ENCODE measurements at places on chromosomes 2 and 18.

DNA sequence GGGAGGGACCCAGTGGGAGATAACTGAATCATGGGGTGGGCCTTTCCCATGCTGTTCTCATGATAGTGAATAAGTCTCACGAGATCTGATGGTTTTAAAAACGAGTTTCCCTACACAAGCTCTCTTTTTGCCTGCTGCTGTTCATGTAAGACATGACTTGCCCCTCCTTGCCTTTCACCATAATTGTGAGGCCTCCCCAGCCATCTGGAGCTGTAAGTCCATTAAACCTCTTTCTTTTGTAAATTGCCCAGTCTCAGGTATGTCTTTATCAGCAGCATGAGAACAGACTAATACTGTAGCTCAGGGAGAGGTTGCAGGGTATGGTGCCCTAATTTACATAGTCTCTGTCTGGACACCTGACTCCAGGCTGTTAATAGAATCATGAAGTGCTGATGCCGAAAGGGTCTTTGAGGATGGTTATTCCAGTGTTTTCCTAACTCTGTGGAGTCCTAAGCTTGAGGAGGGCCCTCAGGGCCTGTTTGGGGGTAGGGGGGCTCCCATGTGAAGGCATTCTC is 343.2 kb downstream of the ALK start:
- DNase-seq, result no peak
- H3K4me1 ChIP-seq, result no peaks in the 10 kb centered on the region
- no peaks in the 10 kb centered on the region for H3K36me3 ChIP-seq

DNA sequence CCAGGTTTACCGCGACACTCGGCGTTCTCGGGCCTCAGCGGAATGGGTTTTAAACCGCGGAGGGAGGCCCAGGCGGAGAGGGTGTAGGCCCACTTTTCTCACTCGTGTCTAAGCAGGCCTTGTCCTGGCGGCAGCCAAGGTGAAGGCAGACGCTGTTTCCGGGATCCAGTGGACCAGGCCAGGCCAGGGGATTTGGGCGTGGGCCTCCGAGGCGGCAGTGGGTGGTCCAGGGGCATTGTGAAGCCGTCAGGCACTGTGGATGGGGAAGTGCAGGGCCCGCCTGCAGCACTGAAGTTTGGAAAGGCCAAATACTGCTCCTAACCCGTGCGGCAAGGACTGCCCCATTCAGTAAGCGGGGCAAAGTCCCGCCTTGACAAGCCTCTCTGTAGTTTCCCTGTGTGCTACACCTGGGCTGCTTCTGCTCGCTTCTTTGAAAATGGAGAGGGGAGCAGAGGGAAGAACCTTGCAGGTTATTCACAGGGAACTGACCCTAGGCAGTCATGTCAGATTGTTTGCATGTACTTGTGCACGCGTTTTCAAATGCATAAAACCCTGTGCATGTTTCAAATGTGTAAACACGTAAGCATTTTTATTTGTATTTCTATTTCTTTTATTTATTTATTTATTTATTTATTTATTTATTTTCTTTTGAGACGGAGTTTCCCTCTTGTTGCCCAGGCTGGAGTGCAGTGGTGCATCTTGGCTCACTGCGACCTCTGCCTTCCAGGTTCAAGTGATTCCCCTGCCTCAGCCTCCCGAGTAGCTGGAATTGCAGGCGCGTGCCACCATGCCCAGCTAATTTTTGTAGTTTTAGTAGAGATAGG is 7.5 kb upstream of the DLX2 start:
- peaks cover 10% of the 10 kb centered on the region for H3K4me1 ChIP-seq
- no peak for DNase-seq
- H3K27ac ChIP-seq, result no peak overlapping the region
- peaks cover 49% of the 10 kb centered on the region for H3K27me3 ChIP-seq

GRCh38 chr18:38459131-38459994 is 893.8 kb upstream of the CELF4 start:
- no peak for DNase-seq
- no peaks in the 10 kb centered on the region for H3K36me3 ChIP-seq
- H3K4me1 ChIP-seq, result no peaks in the 10 kb centered on the region
- no peak overlapping the region for H3K27ac ChIP-seq

DNA sequence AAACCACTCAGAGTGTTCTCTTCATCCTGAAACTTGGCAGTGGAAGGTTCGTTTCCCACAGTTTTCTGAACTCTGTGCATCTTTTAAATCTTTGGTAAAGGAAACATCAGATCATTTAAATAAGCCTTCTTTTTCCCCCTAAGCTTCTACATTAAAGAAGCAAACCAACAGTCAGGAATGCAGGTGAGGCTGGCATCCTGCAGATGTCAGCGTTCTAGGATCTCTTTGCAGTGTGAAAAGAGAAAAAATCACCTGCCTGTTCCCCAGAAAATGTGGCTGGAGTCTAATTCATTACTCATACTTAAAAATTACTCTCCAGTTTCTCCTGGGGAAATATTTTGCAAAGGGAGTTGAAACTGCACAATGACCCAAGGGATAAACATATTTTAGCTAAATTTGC is 64.5 kb upstream of the ZCCHC2 start:
- no peaks in the 10 kb centered on the region for H3K36me3 ChIP-seq
- H3K4me1 ChIP-seq, result 0 out of 2 replicates have a peak, but pooled peaks cover 1% of the 10 kb centered on the region
- no peak for DNase-seq
- no peak overlapping the region for H3K4me3 ChIP-seq
- no peaks in the 10 kb centered on the region for H3K27me3 ChIP-seq

DNA sequence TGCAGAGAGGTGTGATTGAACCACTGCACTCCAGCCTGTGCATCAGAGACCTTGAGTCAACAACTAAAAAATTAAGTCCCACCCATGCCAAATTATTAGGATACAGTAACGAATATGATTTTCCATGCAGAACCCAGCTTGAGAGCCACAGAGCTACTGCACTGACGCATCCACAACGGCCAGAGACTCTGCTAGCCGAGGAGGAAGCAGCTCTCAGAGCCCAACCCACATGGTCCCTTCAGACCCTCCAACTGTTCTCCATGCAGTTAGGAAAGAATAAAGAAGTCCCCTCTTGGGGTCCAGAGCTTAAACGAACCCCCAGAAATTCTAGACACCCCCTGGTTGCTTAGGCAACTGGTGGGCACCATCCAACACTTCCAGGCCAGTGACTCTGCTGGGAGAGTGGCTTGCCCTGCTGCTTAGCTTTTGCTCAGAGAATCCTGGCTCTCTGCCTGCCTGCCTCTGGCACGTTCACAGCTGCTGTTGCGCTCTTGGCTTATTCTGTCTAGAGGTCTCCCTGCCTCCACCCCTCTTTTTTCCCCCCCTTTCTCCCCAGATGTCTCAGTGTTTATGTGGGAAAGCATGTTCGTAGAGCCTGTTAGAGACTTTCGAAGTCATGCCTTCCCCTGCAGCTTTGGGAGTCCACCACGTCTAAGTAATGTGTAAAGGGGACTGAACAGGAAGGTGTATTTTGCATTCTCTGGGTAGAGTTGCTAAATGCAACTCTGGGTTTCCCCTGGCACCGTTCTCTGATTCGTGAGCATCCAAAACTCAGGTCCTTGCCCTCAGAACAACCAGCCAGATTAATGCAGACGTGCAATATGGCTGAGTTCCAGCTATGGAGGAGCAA is 26.0 kb upstream of the SP3 start:
- H3K4me3 ChIP-seq, result no peak overlapping the region
- H3K4me1 ChIP-seq, result no peaks in the 10 kb centered on the region
- DNase-seq, result no peak
- no peak overlapping the region for H3K27ac ChIP-seq
- no peaks in the 10 kb centered on the region for H3K27me3 ChIP-seq
- no peaks in the 10 kb centered on the region for H3K36me3 ChIP-seq

DNA sequence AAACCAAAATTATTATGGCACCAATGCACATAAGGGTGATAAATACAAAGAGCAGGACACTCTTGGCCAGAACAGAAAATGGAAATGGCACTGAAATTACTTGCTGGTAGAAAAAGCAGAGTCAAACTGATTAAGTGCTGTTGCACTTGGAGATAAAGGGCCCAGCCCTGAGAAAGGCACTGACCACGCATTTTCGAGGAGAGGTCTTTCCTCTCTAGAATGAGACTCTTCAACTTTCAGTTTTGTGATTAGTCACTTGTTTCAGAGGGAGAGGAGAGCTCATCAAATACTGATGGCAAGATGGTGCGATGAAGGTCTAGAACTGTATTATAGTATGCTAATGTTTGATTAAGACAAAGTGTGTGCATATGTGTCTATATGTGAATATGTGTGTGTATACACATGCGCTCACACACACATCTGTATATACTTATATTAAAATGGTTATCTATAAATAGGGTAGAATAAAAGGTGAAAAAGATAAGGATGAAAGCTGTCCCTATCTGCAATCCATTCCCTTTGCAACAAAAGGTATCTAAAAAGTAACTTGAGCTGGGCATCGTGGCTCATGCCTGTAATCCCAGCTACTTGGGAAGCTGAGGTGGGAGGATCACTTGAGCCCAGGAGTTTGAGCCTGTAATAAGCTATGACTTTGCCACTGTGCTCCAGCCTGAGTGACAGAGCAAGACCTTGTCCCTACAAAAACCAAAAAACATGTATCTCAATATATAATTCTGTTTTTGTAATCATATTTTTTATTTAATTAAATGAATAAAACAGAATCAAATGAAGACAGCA is 48.8 kb upstream of the ZDBF2 start:
- no peaks in the 10 kb centered on the region for H3K27me3 ChIP-seq
- H3K4me1 ChIP-seq, result peaks cover 2% of the 10 kb centered on the region
- H3K4me3 ChIP-seq, result no peak overlapping the region
- no peak overlapping the region for H3K27ac ChIP-seq
- no peaks in the 10 kb centered on the region for H3K36me3 ChIP-seq

DNA sequence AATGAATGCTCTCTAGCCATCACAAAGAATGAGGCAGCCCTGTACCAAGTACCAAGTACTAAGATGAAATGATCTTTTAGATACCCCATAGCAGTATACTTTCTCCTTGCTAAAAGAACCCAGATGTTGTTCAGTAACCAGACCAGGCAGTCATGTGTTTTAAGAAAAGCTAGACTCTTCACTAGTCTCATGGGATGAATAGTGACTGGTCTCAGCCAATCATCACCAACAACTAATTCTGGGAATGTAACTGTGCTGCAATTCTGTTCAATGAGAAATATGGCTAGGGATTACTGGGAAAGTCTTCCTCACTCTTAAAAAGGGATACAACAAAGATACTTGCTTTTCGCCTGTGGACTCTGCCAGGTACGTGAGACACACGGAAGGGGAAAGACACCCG is 29.5 kb downstream of the MBOAT2 start:
- no peaks in the 10 kb centered on the region for H3K27me3 ChIP-seq
- no peak overlapping the region for H3K4me3 ChIP-seq
- no peak for DNase-seq
- H3K4me1 ChIP-seq, result no peaks in the 10 kb centered on the region

DNA sequence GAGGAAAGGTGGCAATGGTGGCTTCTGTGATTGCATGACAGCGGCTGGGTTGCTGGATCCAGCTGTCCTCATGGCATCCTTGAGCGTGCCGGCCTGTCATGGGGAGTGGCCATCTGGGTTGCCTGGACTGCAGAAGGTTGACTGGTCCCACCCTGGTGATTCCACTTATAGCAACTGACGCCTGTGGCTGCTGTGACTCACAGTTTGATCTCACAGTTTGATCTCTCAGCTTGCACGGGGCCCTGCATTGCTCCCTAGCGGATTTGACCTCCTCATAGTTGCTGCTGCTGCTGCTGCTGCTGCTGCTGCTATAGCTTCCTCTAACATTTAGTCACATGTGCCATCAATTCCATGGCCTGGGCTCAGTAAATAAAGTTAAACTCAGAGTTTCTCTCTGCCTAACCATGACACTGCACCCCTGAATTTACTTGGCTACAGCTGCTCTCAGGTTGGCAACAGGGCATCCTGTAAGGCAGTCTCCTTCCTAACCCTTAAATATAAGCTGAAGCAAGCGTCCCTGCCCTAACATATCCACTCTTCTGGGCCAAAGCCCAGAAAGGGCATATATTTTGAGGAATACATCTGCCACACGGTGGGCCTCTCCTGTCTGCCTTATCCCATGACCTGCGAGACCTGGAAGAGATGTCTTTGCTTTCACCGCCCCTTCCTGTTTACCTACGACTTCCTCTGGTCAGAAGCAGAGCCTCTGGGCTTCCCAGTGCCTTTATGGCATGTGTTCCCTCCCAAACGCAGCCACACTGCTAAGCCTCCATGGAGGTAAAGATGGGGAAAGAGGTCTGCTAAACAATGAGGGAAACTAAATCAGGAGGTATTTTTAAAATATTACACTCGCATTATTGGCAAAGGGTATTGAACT is 37.8 kb upstream of the CCDC150 start:
- H3K36me3 ChIP-seq, result no peaks in the 10 kb centered on the region
- no peak for DNase-seq
- H3K4me3 ChIP-seq, result no peak overlapping the region
- no peaks in the 10 kb centered on the region for H3K27me3 ChIP-seq
- H3K4me1 ChIP-seq, result no peaks in the 10 kb centered on the region
- no peak overlapping the region for H3K27ac ChIP-seq

DNA sequence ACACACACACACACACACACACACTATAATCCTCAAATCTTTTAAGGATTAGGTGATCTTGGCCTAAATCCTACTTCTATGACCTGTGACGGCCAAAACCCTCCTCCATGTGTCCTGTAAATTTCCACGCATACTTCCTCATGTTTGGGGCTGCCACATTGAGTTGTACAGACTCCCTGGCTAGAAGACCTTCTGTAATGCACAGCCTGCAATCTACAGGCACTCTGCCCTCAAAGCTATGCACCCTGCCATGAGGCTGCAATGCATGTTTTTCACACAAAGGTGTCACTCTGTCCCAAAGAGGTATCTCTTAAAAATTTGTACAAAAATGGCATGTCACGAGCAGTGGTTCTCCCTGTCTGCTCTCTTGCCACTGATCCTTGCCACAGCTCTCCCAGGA is 26.4 kb upstream of the B4GALT6 start:
- H3K4me1 ChIP-seq, result no peaks in the 10 kb centered on the region
- H3K27me3 ChIP-seq, result no peaks in the 10 kb centered on the region
- no peak overlapping the region for H3K27ac ChIP-seq
- no peaks in the 10 kb centered on the region for H3K36me3 ChIP-seq
- H3K4me3 ChIP-seq, result no peak overlapping the region
- DNase-seq, result no peak

DNA sequence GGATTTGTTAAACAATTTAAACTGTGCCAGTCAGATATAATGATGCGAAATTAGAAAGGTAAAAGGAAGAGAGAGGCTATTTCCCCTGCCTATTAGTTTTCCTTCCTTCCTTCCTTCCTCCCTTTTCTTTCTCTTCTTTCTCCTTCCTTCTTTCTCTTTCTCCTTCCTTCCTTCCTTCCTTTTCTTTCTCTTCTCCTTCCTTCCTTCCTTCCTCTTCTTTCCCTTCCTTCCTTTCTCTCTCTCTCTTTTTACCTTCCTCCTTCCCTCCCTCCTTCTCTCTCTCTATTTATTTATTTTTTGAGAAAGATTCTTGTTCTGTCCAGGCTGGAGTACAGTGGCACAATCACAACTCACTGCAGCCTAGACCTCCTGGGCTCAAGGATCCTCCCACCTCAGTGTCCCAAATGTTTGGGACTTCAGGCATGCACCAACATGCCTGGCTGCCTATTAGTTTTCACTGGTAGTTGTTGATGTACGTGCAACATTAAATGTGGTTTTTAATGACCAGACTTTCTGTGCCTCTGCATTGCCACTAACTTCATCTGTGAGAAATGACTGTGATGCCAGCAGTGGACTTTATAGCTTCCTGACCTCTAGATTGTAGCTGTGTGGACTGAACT is 48.7 kb upstream of the NFE2L2 start:
- no peak overlapping the region for H3K4me3 ChIP-seq
- H3K36me3 ChIP-seq, result no peaks in the 10 kb centered on the region
- H3K27me3 ChIP-seq, result no peaks in the 10 kb centered on the region
- DNase-seq, result no peak
- no peak overlapping the region for H3K27ac ChIP-seq

All from iPS DF 6.9 (cell line).